ENCODE measurements at places on chromosomes 5 and 9.

GRCh38 chr5:28408651-28409050 is 1370.3 kb upstream of the CDH9 start:
- DNase-seq = peak; percentile 22

- DNase-seq = no peak
These were observed 5.6 kb downstream of the TBC1D9B start for GRCh38 chr5:179901915-179902762.

- DNase-seq = no peak
These were observed 54.5 kb upstream of the PSD2 start for GRCh38 chr5:139740992-139741672.

GRCh38 chr9:95344735-95345325 is 27.3 kb upstream of the FANCC start:
- no peak for DNase-seq

- no peak for DNase-seq
These were observed 76.2 kb downstream of the TSPAN17 start for GRCh38 chr5:176723440-176723839.

- peak; percentile 93 for DNase-seq
These were observed 8.8 kb upstream of the TRAF1 start for GRCh38 chr9:120935383-120935857.

DNA sequence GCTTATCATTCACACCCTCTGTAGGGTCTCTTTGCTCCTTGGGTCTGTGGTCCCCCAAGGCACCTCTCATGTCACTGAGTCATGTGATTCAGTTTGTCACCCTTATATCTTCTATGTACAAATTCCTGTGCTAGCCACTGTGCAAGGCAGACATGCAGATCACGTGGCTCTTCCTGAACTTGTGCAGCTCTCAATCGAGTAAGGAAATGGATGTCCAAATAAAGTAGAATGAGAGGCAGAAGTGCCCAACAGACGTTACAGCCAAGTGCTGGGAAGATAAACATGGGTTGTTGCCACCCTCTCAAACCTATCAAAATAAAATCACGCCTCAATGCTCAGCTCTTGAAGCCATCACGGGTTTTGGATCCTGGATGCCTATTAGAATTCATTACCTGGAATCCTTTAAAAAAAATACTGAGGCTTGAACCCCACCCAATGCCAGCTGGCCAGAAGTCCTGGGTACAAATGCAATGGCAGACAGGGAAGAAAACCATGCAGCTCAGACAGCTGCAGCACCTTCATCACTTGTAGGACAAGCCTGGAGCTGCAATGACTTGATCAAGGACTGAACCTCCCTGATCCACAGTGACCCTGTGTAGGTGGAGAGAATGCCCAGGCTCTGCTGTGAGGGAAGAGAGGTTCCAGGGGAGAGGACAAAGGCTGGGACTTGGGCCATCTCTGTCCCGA is 228.7 kb upstream of the DAP start:
- no peak for DNase-seq

All from astrocyte of the spinal cord (primary cell).